Progenitor cell of endocrine pancreas (in vitro differentiated cells): ENCODE measurements at places on chromosomes 16 and 17. TPM values are rescaled to one million over a fixed set of nuclear protein-coding genes. Genes with fewer than 3 reads are reported as not detected.

The IL34 gene
- not detected in 2 replicates for total RNA-seq

The HOXB4 gene
- 3.4 and 6.0 TPM in 2 replicates for total RNA-seq

The ZG16B gene
- total RNA-seq: not detected in 2 replicates

GRCh38 chr17:70929226-70929625 lies 759.9 kb downstream of the KCNJ2 start:
- DNase-seq: no peak
